ENCODE measurements at places on chromosomes 7 and 10.

GRCh38 chr7:111840528-111840927 lies 278.2 kb upstream of the IMMP2L start:
- no peak for DNase-seq

DNA sequence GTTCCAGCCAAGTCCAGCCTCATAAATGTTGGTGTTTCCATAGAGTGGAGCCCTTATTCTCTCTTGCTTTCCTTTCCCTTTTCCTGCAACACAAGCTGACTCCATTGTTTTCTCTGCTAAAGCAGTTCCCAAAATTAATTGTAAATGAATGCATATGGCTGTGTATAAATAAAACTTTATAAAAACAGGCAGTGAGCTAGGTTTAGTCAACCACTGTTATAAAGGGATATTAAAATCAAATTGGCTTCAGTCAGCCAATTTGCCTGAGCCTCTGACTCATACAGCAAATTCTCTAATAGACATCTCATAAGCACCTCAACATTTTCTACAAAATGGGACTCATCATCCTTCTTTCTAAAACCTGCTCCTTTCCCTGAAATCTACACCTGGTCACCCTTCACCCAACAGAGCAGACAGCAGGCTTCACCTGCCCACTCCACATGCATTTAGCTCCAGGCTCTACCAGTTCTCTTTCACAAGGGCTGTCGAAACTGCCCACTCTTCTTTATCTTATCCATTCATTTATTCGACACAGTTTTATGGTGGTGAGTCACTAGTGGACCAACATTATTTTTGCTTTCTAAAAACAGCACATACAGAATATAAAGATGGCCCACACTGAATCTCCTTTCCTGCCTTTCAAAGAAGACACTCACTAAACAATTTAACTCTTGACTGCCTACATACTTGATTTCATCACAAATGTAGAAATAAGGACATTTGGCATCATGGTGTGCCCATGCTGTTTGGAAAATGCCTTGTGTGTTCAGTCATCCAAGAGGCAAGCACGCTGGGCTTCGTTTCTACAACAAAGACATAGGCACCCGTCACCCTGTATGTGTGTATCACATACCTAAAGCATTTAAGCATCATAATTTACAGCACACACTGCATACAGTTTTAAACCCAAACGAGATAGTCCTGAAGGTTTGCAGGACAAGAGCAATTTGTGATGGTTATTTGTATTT lies 74.6 kb upstream of the C7orf33 start:
- no peak for DNase-seq

- DNase-seq: no peak
Measured at GRCh38 chr10:101687071-101687658, 7.8 kb downstream of the FBXW4 start.

DNA sequence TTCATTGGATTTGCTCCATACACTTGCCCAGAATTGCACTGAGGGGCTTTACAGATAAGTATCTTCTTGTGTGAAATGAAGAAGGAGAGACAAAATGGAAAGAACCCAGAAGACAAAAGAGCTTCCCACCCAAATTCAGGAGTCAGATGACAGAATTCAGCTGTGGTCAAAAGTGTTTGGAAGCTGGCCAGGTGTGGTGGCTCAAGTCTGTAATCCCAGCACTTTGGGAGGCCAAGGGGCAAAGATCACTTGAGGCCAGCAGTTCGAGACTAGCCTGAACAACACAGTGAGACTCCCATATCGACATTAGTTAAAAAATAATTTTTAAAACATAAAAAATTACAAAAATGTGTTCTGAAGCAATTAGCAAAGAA lies 27.1 kb downstream of the DUSP5 start:
- DNase-seq: no peak

DNA sequence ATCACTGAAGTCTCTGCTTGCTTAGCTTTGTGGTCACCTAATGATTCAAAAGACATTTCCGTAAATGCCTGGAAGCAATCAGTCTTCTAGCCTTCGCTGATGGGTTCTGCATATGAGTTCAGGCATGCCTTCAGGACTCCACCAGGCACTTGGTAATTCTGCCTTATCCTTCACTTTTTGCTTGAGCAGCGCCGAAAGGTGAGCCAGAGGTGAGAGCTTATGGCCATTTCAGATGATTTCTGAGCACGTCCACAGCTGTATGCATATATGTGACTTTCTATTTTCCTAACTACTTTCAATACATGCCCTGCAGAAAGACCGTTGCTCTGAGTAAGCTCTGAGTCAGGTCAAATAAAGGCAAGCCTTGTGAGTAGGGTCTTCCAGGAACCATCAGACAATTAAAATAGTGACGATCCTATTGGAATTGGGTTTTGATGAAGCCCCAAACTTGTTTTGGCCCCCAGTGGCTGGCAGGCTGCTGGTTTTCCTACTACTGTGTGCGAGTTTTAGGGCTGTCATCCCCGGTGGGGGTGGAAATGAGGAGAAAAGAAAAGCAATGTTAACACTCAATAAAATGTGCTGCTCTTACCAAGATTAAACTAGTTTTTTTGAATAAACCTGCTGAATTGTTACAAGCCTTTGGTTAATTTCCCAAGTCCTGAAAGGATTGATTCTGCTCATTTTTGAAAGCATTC lies 154.4 kb upstream of the AKR1E2 start:
- no peak for DNase-seq

GRCh38 chr7:47992446-47992845 lies 13.0 kb upstream of the HUS1 start:
- no peak for DNase-seq

- no peak for DNase-seq
Measured at GRCh38 chr7:28477041-28477442, 64.7 kb downstream of the CREB5 start.

GRCh38 chr7:19928247-19928646 lies 154.8 kb upstream of the TMEM196 start:
- no peak for DNase-seq

DNA sequence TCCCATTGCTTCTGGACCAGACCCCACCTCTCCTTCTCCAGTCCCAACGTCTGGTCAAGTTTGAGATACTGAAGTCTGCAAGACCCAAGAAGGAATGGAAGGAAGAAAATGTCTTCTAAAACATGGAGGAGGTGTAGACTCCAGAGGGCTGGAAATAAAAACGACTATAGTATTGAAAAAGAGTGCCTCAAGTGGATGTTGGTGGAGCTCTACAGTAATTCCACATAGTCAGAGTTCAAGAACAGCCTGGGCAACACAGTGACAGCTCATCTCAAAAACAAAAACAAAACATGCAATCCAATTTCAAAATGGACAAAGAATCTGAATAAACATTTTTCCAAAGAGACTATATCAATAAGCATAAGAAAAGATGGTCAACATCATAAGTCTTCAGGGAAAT lies 2.3 kb upstream of the PCGF6 start:
- no peak for DNase-seq
